Bronchial smooth muscle cell (primary cell): ENCODE measurements at places on chromosomes 6 and 20. TPM values are rescaled to one million over a fixed set of nuclear protein-coding genes. Genes with fewer than 3 reads are reported as not detected.

The MEI4 gene
- total RNA-seq = not detected in 2 replicates

The LPA gene
- total RNA-seq = not detected in 2 replicates

The TP53INP2 gene
- 2.0 and 3.6 TPM in 2 replicates for total RNA-seq

The UTRN gene
- total RNA-seq = 62.9 and 86.8 TPM in 2 replicates

The RNF182 gene
- total RNA-seq = 0.32 and 0.34 TPM in 2 replicates

The IL17F gene
- total RNA-seq = not detected in 2 replicates

The PPP2R5D gene
- total RNA-seq = 30.3 and 38.2 TPM in 2 replicates

The BFSP1 gene
- total RNA-seq = 2.3 and 3.5 TPM in 2 replicates

The TBC1D32 gene
- total RNA-seq = 10.1 and 12.8 TPM in 2 replicates

The VIP gene
- not detected in 2 replicates for total RNA-seq

The FOXF2 gene
- 31.2 and 38.6 TPM in 2 replicates for total RNA-seq
